ENCODE measurements at places on chromosomes 7 and 10. TPM values are rescaled to one million over a fixed set of nuclear protein-coding genes. Genes with fewer than 3 reads are reported as not detected.

The TAS2R40 gene
- total RNA-seq: not detected

The AKR1C8 gene
- total RNA-seq: not detected

The BUB3 gene
- 185 TPM for total RNA-seq

The FAM25A gene
- not detected for total RNA-seq

The IRF5 gene
- total RNA-seq: 1.7 TPM

The DLX5 gene
- not detected for total RNA-seq

The AGMO gene
- total RNA-seq: 8.2 TPM

The PODXL gene
- 74.4 TPM for total RNA-seq

The ZNF862 gene
- total RNA-seq: 7.8 TPM

The SMARCD3 gene
- 7.4 TPM for total RNA-seq

The AGAP5 gene
- 1.6 TPM for total RNA-seq

The ZNF775 gene
- 6.8 TPM for total RNA-seq

The RABGEF1 gene
- 17.2 TPM for total RNA-seq

The ANXA8 gene
- total RNA-seq: not detected

The FAM25C gene
- total RNA-seq: not detected

The TEX47 gene
- not detected for total RNA-seq

The OR2A5 gene
- not detected for total RNA-seq

The TMEM229A gene
- not detected for total RNA-seq

The ICA1 gene
- 40.0 TPM for total RNA-seq

The RAPGEF5 gene
- total RNA-seq: 291 TPM

The ITIH2 gene
- total RNA-seq: not detected

The SLC18A2 gene
- total RNA-seq: not detected

The UPK3BL2 gene
- 0.65 TPM for total RNA-seq

The LRRD1 gene
- total RNA-seq: under 0.01 TPM

The EGR2 gene
- total RNA-seq: not detected
